Stimulated activated CD4-positive, alpha-beta T cell treated with anti-CD3 and anti-CD28 coated beads, TNF-alpha, amount 100 ng/mL, for 4 hours (primary cell): ENCODE measurements at places on chromosomes 11 and 22.

GRCh38 chr11:17098038-17098437 is 20.6 kb upstream of the RPS13 start:
- DNase-seq = no peak

GRCh38 chr11:67492069-67492727 is 9.4 kb downstream of the AIP start:
- no peak for DNase-seq

- no peak for DNase-seq
These were observed 150.7 kb downstream of the CCDC34 start for GRCh38 chr11:27212248-27212780.

- DNase-seq = no peak
These were observed 98.8 kb downstream of the SNX19 start for GRCh38 chr11:130817330-130817944.

GRCh38 chr11:112509300-112509699 is 248.6 kb upstream of the PLET1 start:
- DNase-seq = no peak

- DNase-seq = no peak
These were observed 6.7 kb upstream of the PAX6 start for GRCh38 chr11:31817621-31818424.

- DNase-seq = no peak
These were observed 98.2 kb upstream of the CHORDC1 start for GRCh38 chr11:90321018-90321417.

DNA sequence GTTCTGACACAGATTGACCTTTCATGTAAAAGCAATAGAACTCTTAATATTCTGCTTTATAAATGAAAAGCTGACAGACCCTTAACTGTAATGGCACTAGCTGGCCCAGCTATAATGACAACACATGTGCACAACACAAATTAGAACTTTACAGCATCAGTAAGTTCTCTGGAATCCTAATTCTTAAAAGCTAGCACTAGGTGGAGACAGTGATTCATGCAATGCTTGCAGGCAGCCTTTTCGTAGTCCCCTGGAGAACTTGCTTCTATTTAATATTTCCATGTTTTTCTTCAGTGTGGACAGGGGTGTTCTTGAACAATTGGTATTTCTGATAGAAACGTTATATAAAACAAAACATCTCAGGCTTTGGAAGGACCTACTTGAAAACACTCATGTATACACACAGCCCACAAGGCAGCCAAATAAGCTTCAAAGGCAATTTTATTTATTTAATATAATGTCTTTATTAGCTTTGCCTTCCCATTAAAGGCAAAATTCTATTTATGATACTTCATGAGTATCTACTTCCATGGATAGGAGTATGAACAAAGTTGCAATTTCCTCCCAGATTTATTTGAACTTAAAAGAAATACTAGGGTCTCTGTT is 374.3 kb upstream of the MPPED2 start:
- DNase-seq = no peak

DNA sequence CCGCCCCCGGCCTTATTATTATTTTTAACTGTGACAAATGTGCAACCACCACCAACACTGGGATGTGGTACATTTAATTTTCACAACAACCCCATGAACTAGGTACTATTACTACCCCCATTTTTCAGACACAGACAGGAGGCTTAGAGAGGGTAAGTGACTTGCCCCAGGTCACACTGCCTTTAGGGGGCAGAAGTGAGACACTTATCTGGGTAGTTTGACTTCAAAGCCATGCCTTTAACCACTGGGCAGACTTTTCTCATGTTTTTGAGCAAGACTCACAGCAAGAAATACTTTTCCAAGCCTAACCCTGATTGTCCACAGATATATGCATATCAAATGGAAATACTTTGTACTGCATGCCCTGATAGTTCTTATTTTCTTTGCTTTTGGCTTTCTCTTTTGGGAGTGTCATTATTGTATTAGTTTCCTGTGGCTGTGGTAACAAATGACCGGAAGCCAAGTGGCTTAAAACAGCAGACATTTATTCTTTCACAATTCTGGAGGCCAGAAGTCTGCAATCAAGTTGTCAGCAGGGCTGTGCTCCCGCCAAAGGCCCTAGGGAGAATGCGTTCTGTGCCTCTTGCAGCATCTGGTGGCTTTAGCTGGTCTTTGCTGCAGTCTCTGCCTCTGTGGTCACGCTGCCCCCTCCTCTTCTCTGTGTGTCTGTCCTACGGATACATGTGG is 110.8 kb downstream of the GRIK4 start:
- no peak for DNase-seq

DNA sequence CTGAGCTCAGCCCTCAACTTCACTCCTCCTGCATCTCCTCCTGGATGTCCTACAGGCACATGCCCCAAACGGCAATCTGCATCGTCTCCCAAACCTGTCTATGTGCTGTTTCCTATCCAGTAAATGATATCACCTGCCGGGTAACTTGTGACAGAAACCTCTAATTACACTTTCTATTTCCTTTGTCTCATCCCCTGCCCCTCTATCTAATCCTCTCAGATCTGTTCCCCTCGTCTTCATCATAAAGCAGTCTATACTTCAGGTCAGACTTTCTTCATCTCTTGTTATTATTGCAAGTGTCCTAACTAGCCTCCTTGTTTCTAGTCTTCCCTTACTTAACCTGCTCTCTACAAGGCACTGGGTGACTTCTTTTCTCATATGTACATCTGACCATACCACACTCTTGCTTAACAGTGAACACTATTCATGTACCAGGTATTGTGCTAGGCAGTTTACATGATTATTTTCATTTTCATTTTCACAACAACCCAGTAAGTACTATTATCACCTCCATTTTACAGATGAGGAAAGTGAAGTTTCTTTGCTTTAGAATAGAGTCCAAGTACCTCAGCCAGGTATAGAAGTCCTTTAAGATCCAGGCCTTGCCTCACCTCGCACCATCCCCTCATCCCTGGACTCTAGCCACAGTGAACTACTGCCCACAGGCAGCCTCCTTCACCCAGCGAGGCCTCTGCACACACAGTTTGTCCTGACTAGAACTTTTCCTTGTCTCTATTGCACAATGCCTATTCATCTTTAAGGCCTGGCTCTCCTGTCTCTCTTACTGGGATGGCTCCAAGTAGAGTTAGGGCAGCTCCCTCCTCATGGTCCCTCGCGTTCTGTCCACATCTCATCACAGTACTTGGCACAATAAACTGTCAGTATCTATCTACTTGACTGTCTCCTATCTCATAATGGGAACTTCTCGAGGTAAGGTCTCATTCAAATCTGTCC is 22.1 kb upstream of the UCP3 start:
- no peak for DNase-seq

DNA sequence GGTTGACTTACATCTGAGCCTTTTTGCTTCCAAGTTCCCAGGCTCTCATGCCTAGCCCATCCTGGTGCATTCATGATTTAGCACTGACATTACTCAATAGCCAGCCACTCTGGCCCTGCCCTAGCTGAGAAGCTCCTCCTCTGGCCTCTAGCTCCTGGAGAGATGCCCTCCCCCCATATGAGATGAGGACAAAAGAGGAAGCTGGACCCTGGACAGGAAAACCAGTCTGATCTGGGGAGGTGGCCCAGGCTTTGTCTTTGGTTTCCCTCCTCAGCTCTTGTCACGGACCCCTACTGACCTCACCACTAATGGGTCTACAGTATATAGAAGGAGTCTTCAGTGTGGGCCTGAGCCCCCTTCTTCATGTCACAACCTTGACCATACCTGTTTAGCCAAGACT is 3.0 kb downstream of the RHOG start:
- no peak for DNase-seq

GRCh38 chr11:10932976-10933375 is 75.1 kb upstream of the ZBED5 start:
- no peak for DNase-seq

DNA sequence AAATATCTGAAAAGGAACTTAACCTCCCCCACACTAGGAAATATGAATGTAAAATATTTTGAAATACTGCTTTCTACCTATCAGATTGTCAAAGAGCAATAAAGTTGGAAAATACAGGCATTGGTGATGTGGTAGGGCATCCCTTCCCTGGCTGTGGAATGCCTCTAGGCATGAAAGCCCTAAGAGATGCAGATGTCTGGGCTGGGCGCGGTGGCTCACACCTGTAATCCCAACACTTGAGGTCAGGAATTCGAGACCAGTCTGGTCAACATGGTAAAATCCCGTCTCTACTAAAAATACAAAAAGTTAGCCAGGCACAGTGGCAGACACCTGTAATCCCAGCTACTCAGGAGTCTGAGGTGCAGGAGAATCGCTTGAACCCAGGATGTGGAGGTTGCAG is 22.0 kb downstream of the ARAP1 start:
- DNase-seq = no peak

DNA sequence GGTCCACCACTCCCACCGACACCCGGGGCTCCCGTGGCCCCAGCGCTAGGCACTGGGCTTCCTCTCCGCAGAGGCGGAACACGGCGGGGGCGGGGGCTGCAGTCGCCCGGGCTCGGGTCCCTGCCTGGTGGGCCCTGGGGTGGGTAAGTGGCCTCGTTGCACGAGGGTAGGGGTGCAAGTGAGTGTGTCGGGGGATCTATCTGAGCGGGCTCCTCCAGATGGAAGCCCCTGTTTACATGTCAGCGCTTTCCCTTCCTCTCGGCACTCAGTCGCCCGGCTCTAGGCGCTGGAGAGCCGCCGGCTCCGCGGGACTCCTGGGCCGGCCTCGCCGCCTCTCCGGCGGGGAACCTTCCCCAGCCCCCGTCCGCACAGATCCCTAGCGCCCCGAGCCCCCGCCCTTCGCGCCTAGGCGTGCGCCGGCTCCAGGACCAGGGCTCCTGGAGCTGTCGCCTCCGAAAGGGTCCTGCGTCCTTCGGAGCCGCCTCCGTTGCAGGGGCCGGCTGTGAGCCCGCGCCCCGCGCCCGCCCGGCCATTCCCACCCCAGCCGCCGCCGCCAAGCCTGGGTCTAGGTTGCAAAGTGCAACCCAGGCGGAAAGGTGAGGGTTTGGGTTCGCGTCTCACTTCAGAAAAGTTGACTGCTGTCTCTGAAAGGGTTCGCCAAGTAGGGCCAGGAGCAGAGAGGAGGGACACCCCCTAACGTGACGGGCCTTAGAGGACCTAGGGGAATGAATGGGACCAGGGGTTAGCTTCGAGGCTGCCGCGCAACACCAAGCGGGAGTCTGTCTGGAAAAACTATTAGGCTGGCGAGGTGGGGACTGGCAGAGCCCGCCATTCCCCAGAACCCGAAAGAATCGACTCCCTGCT is 978 bp downstream of the FLI1 start:
- no peak for DNase-seq

DNA sequence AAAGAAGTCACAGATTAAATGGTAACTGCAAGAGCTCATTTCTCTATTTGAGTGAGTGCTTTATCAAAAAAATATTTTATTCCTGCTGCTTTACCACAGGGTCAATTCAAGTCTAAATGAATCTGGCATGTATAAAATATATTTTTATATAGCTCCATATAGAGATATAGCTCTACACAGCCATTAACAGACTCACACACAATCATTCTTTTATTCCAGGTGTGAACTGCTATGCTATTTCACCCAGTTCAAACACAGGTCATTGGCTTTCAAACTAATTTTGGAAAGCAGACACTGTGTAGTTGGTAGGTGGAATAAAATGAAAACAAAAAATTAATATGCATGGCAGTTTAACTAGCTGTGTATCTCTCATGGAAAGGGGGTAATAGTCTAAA is 63.1 kb downstream of the MAML2 start:
- DNase-seq = no peak

DNA sequence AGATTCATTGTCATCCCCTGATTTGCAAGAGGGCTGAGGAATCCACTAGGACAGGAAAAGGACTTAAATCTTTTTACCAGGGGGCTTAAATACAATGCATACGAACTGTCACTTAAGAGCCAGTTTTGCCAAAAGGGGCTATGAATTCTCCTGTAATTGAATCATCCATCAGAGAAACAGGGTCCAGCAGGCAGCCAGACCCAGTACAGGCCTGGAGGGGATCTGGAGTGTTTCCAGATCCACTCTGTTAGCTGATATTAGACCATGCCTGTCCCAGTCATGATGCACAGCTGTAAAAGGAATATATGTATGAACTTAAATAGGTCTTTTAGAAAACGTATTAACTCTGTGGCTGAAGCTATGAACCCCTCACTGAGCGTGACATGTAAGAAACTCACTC is 53.8 kb upstream of the PRSS23 start:
- DNase-seq = no peak

- no peak for DNase-seq
These were observed 95.6 kb downstream of the RDX start for GRCh38 chr11:110200836-110201235.

DNA sequence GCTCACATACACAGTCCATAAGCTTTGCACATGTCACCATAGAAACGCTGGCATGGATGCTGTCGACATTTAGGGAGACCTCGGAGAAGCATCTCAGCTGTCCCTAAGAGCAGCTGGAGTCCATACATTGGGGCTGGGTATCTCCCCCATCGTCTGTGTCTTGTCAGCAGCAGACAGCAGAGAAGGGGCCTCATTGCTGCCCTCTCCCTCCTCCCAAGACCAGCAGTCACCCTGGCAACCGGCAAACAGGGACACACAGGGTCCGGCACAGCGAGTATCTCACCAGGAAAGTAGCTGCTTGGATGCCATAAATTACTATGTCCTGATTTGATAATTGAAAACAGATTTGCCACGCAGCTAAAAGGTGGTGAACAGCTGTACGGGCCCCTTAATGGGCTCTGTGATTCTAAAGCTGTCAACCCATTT is 84.4 kb downstream of the CD44 start:
- no peak for DNase-seq

DNA sequence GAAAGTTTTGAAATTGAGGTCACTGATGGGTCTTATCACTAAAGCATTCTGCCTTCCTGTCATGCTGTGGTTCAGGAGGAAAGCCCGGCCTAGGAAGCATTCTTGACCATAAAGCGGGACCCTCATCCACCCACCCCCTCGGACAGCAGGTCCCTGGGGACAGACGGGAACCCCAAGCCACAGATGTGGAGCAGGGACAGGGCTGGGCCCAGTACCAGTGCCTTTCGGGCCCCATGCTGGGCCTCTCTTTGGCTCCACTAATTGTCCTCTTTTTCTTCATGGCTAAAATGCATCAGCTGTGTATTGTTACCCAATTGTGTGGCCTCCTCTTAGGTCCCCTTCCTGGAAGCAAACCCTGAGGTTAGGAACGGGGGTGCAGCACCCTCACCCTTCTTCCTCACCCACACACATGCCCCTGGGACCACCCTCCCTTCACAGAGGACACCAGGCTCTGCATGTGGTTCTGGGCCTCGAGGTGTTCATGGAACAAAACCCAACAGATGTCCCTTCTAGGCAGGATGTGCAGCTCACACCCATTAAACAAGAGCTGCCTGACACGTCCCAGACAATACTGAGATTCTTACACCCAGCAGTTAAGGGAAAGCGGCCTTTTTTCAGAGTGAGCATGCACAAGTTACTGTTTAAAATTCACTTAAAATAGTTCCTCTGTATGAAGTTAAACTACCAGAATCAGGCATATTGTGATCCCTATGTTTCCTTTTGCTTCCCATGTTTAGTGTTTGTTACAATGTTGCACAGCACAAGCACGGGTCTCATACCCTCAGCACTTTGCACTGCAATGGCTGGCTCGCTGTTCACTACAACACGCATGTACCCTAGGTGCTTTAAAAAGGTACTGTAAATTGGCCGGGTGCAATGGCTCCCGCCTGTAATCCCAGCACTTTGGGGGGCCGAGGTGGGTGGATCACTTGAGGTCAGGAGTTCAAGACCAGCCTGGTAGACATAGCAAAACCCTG is 807.6 kb downstream of the BRD1 start:
- DNase-seq = no peak
